Caco-2 (cell line): ENCODE measurements at places on chromosomes 12 and 14.

- DNase-seq = no peak
Observed at GRCh38 chr12:129788506-129789084, 115.2 kb downstream of the TMEM132D start.

DNA sequence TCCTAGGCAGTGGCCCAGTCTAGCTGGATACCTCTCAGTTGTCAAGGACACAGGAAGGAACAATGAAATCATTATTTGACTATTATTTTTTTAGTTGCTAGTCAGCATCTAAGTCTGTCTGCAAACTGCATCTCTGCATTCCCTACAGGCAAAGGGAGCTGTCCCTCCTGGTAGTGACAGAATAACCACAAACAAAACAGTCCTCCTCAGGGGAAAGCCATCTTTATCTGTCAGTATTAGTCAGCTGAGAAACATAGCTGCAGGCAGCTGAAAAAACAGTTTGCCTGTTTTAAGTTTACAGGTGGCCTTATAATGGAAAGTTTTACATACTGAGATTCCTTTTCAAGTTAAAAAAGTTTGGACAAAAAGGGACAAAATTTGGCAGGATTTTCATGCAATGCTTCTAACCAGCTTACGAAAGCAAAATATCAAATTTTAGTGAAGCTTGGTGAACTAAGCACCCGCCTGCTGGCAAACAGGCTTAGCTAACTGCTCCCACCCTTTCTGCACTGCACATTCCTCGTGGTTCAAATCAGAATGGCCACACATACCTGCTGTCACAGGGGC is 29.5 kb downstream of the SLC25A21 start:
- peak; percentile 32 for DNase-seq

GRCh38 chr14:96486705-96487104 is 15.5 kb upstream of the PAPOLA start:
- DNase-seq = no peak

DNA sequence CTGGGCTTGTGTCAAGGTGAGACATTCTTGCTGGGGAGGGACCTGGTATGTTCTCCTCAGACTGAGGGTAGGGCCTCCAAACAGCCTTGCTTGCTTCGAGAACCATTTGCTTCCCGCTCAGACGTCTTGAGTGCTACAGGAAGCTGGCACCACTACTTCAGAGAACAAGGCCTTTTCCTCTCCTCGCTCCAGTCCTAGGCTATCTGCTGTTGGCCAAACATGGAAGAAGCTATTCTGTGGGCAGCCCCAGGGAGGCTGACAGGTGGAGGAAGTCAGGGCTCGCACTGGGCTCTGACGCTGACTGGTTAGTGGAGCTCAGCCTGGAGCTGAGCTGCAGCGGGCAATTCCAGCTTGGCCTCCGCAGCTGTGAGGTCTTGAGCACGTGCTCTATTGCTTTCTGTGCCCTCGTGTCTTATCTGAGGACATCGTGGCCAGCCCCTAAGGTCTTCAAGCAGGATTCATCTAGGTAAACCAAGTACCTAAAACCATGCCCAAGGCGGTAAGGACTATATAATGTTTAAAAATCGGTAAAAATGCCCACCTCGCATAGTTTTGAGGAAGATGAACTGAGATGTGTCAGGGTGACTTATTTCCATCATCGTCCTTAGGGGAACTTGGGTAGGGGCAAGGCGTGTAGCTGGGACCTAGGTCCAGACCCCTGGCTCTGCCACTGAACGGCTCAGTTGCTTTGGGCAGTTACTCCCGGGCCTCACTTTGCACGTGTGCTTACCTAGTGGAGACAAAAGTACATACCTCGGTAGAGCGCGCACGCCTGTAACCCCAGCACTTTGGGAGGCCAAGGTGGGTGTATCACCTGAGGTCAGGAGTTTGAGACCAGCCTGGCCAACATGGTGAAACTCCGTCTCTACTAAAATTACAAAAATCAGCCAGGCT is 4.3 kb downstream of the GAPDH start:
- no peak for DNase-seq

GRCh38 chr12:71442567-71442931 is 3.0 kb downstream of the LGR5 start:
- DNase-seq = no peak

GRCh38 chr14:105093038-105093430 is 27.8 kb upstream of the GPR132 start:
- DNase-seq = peak; percentile 70

DNA sequence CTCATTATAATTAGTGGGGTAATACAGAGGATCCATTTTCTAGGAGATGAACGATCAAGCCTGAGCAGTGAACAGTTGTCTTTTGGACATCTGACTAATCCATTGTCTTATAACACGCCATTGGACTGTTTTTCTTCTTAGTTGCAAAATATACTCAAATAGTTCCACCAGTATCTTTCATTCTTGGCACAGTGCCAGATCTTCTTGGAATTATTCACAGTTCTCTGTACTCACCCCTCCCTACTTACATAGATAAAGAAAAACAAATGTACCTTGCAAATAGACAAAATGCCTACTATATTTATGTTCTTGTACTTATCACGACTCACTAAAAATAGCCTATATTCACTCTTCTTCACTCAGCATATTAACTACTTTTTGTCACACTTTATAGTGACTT is 3.8 kb downstream of the CBLN3 start:
- DNase-seq = no peak

GRCh38 chr12:111138016-111138415 is 217.6 kb upstream of the MYL2 start:
- DNase-seq = no peak

DNA sequence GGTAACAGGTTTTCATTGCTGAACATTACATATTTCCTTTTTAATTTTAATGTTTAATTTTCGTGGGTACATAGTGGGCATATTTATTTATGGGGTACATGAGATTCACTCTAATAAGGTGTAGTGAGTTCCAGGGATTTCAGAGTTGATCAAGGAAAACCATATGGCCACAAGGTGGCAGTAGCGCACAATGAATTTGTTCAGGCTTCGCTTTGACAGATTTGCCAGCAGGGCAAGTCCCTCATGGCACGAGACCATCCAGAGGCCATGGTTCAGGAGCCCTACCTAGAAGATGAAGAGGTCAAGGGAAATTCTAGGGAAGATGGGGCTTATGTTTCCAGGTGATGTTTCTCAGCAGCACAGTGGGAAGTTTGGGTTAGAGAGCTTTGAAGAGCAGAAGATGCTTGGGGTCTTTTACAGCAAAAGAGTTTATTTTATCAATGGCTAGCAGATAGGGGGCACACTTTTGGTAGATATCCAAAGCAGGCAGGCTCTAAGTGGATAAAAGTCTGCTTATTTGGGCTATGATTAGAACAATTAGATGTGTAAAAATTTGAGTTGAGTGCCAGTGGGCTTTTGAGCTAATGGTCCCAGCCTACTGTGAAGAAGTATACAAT is 1004.4 kb downstream of the AACS start:
- DNase-seq = peak; percentile 60

- DNase-seq = no peak
Observed at GRCh38 chr12:3704512-3705353, 48.2 kb downstream of the CRACR2A start.

DNA sequence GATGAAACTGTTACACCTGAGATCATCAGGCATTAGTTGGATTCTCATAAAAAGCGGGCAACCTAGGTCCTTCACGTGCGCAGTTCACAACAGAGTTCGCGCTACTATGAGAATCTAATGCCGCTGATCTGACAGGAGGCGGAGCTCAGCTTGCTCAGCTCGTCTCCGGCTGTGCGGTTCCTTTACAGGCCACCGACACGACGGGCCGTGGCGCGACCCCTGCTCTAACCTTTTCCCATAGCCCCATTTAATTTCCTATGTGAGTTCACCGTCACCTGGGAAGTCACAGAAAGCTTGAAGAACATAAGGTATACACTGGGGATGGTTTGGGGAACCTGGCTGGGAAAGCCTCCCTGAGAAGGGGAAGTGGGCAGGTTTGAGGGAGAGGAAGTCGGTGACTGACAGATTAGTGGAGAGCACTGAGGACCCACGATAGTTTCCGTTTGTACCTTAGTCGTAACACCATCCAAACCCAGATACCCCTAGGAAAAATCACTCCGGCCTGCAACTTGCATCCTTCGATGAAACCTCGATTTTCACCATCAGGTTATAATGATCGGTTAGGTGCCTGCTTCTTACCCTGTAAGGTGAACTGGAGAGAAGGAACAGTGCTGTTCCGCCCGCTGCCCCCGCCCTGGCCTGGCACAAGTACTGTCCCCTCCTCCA is 2.8 kb upstream of the AAAS start:
- DNase-seq = no peak

GRCh38 chr14:72738161-72738611 is 155.7 kb downstream of the DPF3 start:
- DNase-seq = no peak

- no peak for DNase-seq
Observed at GRCh38 chr14:88521818-88522217, 33.0 kb downstream of the PTPN21 start.

DNA sequence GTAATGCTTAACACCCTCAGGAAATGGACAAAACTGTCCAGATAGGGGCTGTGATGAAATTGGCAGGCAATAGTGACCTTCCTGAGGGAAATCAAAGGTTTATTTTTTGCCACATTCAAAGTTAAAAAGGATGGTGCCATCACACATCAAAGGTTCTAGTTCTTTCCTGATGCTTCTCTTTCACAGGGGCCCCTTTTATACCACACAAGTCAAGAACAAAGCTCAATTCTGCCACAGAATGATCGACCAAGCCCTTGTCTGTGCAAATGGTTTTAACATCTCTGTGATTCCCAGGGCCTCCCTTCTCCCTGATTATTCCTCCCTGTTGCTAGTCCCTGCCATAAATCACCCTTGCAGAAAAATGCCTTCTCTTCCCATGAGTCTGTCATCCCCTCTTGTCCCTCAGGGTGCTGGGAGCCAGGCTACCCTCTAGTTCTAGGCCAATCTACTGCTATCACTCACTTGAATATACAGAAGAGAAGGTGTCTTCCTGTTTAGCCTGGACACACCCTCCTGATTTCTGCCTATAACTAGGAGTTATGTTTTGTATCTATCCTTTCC is 22.7 kb downstream of the SMCO2 start:
- no peak for DNase-seq

GRCh38 chr14:104416383-104416782 is 163.2 kb upstream of the C14orf180 start:
- DNase-seq = no peak

- DNase-seq = peak; percentile 6
Observed at GRCh38 chr12:90253674-90254181, 545.1 kb upstream of the ATP2B1 start.
